ENCODE measurements at places on chromosomes 6 and 20. TPM values are rescaled to one million over a fixed set of nuclear protein-coding genes. Genes with fewer than 3 reads are reported as not detected.

DNA sequence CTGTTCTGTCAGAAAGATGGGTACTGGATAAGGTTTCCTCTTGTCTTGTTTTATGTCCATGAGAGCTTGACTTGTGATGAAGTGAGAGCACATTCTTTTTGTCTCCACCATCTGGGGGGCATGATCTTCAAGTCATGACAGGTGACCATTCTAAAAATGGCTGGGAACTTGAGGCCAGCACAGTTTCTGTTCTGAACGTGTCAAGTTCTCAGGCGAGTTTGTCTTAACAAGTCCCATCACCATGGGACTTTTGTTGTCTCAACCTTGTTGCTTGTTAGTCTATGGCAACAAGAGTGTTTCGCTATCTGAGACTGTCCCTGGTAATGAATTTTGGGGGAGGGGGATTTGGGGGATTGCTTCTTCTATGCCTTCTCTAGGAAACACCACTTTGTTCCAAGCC lies 25.6 kb upstream of the ENPP4 start:
- no peak overlapping the region for H3K4me3 ChIP-seq
- no peak for DNase-seq
- H3K4me1 ChIP-seq = peaks cover 22% of the 10 kb centered on the region
- no peaks in the 10 kb centered on the region for H3K27me3 ChIP-seq
- H3K27ac ChIP-seq = no peak overlapping the region

- no peak for DNase-seq
- no peak overlapping the region for H3K27ac ChIP-seq
- no peaks in the 10 kb centered on the region for H3K36me3 ChIP-seq
These were observed 87.3 kb upstream of the AKIRIN2 start for GRCh38 chr6:87789198-87789899.

The YWHAB gene
- 284 TPM for total RNA-seq

- no peak within 1 kb of the TSS for H3K4me3 ChIP-seq
- peaks cover 36% of the 10 kb centered on the region for H3K27me3 ChIP-seq
- H3K27ac ChIP-seq = no peak within 1 kb of the TSS
- no peak for DNase-seq
- no peaks in the 10 kb centered on the region for H3K36me3 ChIP-seq
These were observed at the start of gene KCNS1 for GRCh38 chr20:45100563-45101245. TSS of gene KCNS1 (minus strand) at chr20:45101127. CDS start at chr20:45099236, 1,891 bp downstream.

The ENTPD6 gene
- 48.5 TPM for total RNA-seq
